AG09309 (cell line): ENCODE measurements at places on chromosomes 2 and 18.

GRCh38 chr2:61426267-61426897 is 44.5 kb downstream of the USP34 start:
- DNase-seq = no peak

- DNase-seq = no peak
Measured at GRCh38 chr2:26114151-26114550, 58.7 kb upstream of the GAREM2 start.

DNA sequence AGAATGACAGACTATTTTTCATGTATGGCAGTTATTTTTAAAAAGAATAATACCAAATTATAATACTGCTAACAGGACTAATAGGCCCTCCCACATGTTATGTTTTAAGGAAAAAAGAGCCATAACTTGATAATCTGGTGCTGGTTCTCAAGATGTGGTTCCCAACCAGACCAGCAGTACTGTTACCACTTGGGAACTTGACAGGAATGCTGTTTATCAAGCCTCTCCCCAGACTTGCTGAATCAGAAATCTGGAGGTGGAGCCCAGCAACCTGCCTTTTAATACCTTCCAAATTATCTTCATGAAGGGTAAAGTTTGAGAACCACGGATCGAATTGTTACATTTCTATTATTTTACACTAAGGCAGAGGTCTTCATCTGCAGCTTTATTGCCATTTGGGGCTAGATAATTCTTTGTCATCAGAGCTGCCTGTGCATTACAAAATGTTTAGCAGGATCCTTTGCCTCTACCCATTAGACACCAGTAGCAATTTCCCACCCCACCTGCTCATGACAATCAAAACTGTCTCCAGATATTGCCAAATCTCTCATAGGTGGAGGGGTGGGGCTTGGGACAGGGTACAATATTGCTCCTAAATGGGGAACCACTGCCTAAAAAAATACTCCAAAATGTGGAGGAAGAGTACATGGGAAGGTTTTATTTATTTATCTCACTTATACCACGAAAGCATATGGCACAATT is 629.6 kb downstream of the ARHGAP15 start:
- DNase-seq = no peak

GRCh38 chr2:53437371-53437770 is 330.2 kb upstream of the CHAC2 start:
- no peak for DNase-seq

DNA sequence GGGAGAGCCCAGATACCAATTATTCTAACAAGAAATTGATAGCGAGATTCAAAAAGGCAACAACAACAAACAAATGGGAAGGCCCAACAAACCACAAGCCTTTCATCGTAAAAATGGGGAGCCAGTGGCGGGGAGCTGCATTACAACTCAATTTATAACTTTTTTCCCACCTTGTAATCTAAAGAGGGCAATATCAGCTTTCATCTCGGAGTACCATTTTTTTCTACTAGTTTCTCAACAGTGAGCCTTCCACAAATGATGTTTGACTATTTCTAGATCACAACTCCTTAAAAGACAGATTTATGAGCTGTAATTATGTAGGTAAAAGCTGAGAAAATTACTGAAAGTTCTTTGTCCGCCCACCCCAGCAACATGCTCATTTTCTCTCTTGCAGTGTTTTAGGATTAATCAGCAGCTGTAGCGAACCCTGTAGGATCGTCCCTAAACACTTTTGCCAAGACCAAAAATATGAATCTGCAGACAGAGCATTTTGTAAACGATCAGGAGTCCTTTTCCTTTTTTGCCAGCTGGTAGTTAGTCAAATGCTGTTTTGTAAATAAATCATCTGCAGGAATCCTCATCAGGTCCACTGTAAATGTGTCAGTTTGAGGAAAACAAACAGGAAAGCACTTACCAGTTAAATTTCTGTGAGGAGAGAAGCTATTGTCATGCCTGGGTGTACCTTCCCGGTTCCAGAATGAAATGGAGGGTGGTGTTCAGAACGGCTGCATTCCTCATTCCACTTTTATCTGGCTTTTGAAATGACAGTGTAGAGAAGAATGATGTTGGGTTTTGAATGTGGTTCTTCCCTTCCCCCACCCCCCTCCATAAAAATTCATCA is 53.2 kb downstream of the EEF1B2 start:
- peak; percentile 78 for DNase-seq

DNA sequence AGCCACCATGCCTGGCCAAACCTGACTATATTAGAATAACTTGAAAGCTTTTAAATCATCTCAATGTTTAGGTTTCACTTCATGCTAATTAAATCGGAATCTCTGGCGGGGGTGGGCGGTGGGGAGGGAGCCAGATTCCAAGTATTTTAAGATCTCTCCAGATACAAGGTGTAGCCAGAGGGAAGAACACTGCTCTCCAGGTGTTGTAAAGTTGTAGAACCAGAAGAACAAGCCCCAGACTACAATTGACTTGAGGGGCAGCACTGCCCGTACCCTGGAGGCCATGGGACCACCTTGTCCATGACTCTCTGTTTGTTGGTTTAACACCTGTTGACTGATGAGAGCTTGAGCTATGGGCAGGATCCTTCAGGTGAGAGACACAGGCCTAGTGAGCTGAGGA is 33.1 kb upstream of the GTF2A1L start:
- no peak for DNase-seq
